CD14-positive monocyte (primary cell): ENCODE measurements at places on chromosomes 12 and 14. TPM values are rescaled to one million over a fixed set of nuclear protein-coding genes. Genes with fewer than 3 reads are reported as not detected.

Gene FOXN4
- not detected for polyA plus RNA-seq

Gene CLMN
- polyA plus RNA-seq, result 23.2 TPM

Gene HOXC11
- polyA plus RNA-seq, result not detected

Gene BDKRB2
- polyA plus RNA-seq, result not detected

Gene ZDHHC22
- polyA plus RNA-seq, result not detected in 2 replicates

Gene BORCS5
- polyA plus RNA-seq, result 8.5 TPM

Gene INHBC
- polyA plus RNA-seq, result not detected

Gene GPR135
- polyA plus RNA-seq, result 0.47 and 0.69 TPM in 2 replicates

Gene PPP1R36
- not detected for polyA plus RNA-seq

DNA sequence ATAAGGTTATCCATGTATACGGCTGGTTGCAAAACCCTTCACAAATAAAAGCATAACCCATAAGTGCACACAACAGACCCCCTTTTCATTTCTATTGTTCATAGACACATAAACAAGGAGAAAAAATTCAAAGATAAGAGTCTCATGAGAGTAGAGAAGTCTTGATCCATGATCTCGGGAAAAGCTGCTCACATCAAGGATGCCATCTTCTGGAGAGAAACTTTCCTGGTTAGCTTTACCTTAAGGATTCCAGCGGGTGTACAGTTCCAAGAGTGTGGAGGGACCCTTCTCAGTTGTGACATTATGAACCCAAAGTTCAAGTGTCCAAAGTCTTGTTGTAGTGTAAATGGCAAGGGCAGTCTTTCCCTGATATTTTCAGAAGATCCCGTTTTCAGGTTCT lies 144.5 kb downstream of the LLPH start:
- DNase-seq, result no peak

DNA sequence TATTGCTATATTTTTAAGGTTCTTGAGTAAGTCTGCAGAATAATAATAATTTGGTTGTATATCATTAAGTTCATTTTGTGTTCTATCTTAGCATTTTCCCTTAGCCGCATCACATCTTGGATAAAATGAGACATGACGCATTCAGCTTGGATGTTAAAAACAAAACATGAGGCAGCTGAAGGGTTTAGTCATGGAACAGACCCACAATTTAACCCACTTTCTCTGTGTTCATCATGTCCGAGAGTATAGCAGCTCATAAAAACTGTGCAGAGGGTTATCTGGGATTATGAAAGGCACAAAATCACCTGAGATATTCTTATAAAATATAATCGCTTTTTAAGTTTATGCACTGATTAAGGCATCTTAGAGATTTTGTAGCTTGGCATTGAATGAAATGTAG lies 219.3 kb downstream of the TRHDE start:
- DNase-seq, result no peak

DNA sequence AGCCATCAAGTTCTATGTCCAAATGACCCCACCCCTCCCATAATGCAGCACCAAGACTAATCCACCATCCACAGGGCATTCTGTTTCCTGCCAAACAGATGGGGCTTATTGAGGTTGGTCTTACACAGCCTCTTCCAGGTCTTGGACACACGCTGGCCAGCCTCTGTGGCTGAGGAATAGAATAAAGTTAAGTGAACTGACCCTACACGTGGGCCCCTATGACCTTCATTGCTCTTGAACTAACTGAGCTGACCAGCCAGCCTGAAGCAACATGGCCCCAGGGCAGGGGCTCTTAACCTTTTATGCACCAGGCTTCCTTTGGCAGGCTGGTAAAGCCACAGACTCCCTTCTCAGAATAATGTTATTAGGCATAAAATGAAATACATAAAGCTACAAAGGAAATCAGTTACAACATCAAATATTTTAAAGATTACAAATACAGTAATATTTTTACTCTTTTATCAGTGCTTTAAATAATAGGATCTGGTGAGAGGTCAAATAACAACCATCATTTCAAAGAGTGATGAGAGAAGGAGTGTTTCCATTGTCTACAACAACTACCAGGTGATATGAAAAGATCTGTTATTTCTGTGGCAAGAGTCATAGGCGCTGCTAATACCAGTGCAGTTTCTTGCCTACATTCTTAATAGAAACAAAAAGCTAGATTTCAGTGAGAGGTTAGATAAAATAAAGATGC lies 192.9 kb upstream of the NUDT4 start:
- no peak for DNase-seq

- DNase-seq, result no peak
Observed at GRCh38 chr14:93705513-93706156, 82.7 kb downstream of the PRIMA1 start.

GRCh38 chr12:124577986-124578385 lies 10.6 kb upstream of the NCOR2 start:
- no peak for DNase-seq

- DNase-seq, result peak; percentile 18
Observed at GRCh38 chr14:85471744-85472143, 58.2 kb upstream of the FLRT2 start.

- peak; percentile 83 for DNase-seq
Observed at GRCh38 chr12:120684523-120684932, 2.4 kb upstream of the MLEC start.

- DNase-seq, result no peak
Observed at GRCh38 chr12:26378711-26379110, 183.3 kb downstream of the SSPN start.

DNA sequence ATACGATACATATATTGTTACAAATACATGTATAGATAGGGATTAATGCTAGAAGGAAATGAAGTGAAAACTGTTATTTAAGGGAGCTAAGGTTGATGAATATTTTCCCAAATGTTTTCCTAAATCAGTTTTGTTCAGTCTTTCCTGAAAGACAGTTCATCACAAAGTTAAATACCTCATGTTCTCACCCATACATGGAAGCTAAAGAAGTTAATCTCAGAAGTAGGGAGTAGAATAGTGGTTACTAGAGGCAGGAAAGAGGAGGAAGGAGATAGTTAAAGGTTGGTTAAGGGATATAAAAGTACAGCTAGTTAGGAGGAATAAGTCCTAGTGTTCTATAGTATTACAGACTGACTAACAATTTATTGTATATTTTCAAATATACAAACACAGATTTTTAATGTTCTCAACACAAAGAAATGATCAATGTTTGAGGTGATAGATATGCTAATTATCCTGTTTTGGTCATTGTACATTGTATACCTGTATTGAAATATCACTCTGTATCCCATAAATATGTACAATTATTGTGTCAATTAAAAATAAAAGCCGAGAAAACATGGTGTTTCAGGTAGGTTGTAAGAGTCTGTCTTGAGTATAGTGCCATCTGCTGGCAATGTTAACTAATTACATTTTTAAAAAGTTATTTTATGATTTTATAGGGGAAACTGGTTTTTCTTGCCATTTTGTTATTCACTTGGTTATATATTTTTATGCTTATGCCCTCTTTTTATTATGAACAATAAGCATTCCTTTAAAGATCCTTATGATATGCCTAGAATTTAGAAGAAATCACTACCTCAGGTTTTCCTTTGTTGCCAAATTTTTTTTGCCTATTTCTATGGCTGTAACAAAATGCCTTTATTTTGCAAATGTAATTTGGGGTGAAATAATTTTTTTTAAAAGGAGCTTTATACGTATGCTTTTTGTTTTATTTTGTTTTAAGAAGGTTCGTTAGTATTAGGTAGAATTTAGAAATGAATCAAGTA lies 26.9 kb downstream of the ZDHHC17 start:
- peak; percentile 48 for DNase-seq

DNA sequence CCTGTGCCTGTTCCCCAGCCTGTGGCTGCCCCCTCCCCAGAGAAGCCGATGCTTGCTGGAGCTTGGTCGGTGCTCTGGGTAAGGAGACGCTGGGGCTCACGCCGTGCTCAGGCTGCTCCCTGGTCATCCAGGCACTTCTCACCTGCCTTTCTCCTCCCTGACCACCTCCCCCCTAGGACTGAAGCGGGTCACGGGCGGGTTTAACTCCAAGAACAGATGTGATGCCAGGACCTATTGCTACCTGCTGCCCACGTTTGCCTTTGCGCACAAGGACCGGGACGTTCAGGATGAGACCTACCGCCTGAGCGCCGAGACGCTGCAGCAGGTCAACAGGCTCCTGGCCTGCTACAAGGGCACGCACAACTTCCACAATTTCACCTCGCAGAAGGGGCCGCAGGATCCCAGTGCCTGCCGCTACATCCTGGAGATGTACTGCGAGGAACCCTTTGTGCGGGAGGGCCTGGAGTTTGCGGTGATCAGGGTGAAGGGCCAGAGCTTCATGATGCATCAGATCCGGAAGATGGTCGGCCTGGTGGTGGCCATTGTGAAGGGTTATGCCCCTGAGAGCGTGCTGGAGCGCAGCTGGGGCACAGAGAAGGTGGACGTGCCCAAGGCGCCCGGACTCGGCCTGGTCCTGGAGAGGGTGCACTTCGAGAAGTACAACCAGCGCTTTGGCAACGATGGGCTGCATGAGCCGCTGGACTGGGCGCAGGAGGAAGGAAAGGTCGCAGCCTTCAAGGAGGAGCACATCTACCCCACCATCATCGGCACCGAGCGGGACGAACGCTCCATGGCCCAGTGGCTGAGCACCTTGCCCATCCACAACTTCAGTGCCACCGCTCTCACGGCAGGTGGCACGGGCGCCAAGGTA lies 8.4 kb upstream of the EP400 start:
- DNase-seq, result no peak

GRCh38 chr14:56145181-56145769 lies 27.1 kb downstream of the PELI2 start:
- no peak for DNase-seq

GRCh38 chr12:122724641-122725243 lies 5.9 kb downstream of the HCAR1 start:
- no peak for DNase-seq

GRCh38 chr12:46303039-46303666 lies 34.3 kb upstream of the SLC38A1 start:
- DNase-seq, result peak; percentile 66

DNA sequence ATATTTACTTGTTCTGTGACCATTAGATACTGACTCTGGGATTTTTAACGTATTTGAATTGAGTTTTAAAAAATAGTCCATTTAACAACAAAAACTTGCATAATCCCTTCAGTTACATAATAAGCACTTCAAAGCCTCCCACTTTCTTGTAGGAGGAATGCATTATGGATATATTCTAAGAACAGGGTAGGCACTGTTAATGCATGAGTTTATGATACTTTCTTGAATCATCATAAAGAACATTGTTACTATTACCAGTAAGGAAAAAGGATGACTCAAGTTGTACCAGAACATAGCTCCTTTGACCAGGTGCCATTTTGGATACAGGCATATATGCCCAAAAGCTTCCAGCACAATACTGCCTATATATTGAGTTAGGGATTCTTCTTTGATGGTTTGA lies 671.4 kb downstream of the GALC start:
- no peak for DNase-seq

- no peak for DNase-seq
Observed at GRCh38 chr12:66596199-66596598, 82.7 kb downstream of the GRIP1 start.

- no peak for DNase-seq
Observed at GRCh38 chr14:100110816-100111215, 45.6 kb downstream of the EVL start.

DNA sequence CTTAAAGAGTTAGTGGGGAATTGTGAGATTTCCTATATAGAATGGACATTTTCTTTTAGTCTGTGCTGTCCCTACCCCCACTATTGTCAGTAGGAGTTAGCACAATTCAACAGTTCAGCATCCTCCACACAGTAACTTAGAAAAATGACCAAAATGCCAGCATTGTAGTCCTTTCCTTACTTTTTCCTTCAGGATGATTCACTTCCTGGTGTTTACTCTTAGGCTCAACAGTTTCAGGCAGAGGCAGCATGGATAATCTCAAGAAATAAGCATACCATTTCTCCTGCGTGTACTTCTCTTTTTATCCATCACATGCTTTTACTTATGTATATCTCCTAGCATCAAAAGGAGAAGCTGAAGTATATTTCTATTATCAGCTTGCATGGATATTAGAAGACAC lies 683.4 kb downstream of the SLC16A7 start:
- DNase-seq, result no peak

GRCh38 chr12:122793685-122794106 lies 19.3 kb downstream of the CCDC62 start:
- peak; percentile 51 for DNase-seq

DNA sequence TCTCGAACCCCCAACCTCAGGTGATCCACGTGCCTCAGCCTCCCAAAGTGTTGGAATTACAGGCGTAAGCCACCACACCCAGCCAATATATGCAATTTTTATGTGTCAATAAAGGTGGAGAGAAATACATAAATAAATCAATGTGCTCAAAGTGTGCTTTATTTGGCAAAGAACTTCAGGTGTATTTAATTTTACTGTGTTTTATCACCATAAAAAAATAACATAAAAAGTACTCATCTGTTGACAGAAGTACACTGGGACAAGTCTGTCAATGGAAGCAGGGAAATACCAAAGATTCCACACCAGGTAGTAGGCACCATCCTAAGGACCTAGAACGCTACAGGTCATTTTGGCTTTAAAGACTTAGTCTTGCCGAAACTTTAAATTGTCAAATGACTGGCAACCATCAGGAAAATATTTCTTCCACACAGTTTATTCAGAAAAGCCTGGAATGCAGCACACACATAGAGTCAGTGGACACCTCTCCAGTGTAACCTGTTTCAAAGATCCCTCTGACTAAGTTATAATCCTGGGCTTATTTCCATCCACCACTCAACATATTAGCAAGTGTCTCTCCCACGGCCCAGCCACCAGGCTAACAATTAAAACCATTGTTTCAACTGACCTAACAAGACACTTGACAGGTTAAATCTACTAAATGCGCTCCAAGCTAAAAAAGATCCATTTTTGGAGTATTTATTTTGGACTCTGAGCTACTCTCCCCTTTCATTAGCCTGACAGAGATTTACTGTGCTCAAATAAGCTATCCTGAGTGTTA lies 4.2 kb downstream of the ERO1A start:
- DNase-seq, result no peak

- DNase-seq, result no peak
Observed at GRCh38 chr12:124036171-124036598, 63.2 kb downstream of the ZNF664 start.

GRCh38 chr14:34201909-34202637 lies 251.2 kb upstream of the EGLN3 start:
- no peak for DNase-seq

GRCh38 chr12:12521888-12522287 lies 40.8 kb downstream of the DUSP16 start:
- no peak for DNase-seq

DNA sequence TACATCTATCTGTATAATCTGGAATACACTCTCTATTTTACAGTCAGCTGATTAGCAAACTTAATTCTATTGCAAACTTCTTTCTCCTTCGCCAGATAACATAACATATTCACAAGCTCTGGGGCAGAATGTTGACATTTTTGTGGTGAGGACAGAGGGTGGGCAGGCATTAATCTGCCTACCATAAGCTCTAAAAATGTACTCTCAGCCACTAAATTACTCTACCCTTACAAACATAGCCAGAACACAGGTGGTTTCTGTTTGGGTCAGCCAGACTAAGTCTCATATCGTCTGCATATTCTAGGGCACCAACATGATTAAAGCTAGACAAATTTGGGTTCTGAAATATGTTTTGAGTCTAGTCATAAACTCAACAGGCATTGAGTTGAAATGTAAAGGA lies 90.1 kb downstream of the SLC6A15 start:
- DNase-seq, result no peak
